ENCODE measurements at places on chromosomes 2 and 18.
A peak's percentile ranks its signal among the peaks of the same experiment; 100 is the strongest.

DNA sequence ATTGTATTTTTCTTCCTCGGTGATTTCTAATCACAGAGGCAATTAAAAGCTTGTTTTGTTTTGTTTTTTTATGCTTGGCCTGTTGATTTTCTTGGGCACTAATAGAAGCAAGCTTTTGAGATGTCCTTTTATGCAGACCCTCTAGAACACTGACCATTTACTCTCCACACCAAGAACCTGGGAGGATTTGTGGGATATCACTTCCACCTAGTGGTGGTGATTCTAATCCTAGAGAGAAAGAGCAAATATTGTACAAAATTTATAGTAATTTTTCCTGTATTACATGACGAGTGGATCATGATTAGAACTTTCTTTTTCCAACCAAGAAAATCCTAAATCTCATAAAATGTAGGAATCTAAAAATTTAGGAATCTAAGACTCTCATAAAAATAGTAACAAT lies 23.4 kb downstream of the NEMP2 start:
- peak; percentile 44 for DNase-seq

GRCh38 chr2:63692002-63692606 lies 103.3 kb downstream of the MDH1 start:
- DNase-seq: no peak

DNA sequence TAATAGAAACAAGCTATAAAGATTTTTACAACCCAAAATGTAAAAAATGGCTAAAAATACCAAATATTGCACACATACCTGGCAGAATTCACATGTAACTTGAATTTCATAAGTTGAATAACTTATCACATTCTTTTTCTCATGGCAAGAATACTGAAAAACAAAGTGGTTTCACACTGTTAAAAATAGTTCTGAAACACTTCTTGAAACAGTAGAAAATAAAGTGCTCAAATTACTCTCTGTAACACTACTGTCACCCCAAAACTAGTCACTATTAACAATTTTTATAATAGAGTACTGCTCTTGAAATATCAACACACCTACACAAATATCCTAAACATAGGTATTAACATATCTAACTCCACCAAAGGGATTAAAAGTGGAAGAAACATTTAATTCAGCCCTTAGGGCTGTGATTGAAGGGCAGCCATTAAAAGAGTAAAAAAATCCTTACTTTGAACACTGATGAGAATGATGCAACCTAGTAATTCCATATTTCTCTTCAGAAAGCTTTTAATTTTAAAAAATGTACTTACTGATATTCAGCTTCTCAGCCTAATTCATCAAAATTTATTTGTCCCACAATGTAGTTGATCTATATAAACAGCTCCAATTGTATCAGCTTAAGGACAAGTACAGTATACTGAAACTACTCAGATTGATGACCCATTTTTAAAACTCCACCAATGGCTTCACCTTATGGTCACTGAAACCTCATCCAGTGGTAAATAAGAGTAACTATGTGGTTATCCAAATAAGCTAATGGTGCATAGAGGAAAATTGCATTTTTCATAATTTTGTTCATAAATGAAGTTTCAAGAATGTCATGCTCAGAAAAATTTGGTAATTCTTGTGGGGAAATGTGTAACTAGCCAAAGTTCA lies 31.4 kb downstream of the ATF2 start:
- DNase-seq: no peak

- DNase-seq: no peak
These were observed 57.3 kb downstream of the CCDC74A start for GRCh38 chr2:131584940-131585339.

DNA sequence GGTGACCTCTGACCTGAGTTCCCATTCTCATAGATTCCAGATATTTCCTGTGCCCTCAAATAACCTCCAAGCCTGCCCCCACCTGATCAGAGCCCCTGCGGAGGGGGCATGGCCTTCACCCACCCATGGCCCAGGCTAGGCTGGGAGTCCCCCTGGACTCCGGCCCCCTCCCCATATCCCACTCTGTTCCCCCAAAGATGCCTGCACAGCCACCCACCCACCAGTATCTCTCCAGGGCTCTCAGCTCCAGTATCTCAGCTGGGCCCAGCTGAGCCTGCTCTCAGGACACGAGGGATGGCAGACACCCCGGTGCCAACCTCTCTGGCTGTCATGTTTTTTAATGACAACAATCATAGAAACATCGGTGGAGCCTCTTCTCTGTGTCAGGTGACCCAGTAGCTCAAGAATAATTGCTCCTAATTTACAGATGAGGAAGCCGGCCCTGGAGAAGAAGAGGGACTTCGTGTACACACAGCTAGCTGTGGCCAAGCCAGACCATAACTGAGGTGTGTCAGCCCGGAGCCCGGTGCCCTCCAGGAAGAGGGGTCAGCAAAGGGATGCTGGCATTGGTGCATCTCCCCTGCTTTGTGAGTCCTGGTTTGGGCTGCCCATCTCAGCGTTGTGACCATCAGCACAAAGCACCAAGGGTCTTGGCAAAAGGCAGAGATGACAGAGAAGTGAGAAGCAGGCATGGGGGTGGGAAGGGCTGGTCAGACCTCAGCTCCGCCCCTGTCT lies 84.4 kb downstream of the SDC1 start:
- no peak for DNase-seq

DNA sequence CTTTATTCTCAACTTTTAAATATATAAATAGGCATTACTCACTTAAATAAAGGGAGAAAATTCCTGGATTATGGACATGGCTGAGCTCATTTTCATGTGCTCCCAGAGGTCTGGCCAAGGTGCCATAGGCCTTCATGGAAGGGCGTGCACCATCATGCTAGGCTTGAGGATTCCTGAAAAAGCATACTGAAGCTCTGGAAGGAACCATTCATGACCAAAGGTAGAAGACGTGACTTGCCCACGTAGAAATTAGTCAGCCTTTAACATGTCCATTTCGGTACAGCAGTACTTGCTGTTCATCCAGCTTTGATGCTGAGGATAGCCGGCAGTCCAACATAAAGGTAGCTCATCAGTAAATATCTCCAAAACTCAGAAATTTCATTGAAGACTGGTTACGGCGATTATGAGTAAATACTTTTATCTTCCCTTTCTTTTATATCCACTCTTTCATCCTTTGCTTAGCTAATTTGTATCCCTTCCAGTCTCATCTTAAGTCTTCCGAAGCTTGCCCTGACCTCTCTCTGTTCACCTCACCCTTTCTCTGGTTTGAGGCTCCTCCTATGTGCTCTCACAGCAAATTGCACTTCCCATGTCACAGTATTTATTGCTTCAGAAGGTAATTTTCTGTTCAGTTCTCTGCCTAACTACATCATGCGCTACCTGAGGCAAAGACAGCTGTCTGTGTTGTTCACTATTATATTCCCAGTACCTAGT lies 32.3 kb upstream of the ASNSD1 start:
- no peak for DNase-seq

DNA sequence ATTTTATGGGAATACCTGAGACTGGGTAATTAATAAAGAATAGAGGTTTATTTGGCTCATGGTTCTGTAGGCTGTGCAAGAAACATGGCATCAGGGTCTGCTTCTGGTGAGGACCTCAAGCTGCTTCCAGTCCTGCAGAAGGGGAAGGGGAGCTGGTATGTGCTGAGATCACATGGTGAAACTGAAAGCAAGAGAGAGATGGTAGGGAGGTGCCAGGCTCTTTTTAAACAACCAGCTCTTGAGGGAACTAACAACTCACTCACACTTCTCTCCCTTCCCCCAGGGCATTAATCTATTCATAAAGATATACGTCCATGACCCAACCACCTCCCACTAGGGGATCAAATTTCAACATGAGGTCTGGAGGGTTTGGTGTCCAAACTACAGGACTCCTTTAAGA lies 40.1 kb downstream of the AGPS start:
- DNase-seq: no peak

DNA sequence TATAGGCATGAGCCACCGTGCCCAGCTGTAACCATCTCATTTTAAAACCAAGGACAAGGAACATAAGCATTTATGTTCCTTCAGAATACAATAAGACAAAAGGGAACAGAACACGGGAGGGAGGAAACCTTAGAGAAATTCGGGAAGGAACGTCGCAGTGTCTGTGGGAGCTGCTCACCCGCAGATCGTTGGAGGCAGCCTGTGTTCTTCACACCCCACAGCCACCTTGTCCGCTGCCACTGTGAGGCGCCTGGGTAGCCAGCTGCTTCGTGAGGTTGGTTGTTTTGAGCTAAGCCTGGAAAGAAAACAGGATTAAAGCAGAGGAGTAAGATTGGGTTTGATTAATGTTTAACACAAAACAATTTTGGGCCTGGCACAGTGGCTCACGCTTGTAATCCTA lies 250.0 kb downstream of the FHOD3 start:
- DNase-seq: no peak

DNA sequence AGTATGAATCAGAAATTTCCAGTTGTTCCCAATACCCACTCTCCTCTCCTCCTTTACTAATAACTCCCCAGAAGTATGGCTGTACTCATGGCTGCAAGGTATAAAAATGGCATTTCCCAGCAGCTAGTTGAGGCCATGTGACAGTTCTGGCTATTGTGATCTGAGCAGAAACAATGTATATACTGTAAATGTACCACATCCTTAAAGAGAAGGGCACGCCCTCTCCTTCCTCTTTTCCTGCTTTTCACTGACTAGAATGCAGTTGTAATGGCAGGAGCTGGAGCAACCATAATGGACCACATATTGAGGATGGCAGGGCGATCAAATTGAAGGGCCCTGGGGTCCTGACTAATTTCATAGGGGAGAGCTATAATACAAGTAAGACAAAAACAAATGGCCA lies 211.2 kb downstream of the TNS1 start:
- DNase-seq: no peak

DNA sequence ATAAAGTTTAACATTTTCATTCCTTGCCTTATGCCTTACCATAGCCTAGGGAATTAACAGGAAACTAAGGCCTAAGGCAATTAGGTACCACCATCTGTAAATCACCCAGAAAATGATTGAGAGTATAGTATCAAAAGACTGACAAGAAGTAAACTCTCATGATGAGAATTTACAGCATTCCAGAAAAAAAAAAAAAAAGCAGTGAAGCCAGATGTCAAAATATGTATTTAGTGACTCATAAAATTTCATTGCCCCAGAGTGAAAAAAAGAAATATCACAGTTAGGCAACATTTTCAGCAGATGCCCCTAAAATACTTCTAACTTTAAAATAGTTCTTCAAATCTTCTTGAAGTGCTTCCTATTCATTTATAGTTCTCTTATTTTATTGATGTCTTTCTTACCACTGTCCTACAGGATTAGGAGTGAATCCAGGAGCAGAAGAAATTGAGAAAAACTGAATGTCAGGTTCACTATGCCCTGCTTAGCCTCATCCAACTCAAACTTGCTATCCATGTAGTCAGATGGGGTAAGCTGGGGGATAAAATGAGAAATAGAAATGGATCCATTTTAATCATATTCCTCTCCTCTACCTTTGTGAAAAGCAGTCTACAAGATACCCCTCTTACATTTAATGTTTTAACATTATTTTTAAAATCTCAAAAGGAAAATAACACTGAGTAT lies 57.3 kb upstream of the TANK start:
- no peak for DNase-seq

GRCh38 chr18:5103286-5103685 lies 93.8 kb downstream of the AKAIN1 start:
- no peak for DNase-seq

DNA sequence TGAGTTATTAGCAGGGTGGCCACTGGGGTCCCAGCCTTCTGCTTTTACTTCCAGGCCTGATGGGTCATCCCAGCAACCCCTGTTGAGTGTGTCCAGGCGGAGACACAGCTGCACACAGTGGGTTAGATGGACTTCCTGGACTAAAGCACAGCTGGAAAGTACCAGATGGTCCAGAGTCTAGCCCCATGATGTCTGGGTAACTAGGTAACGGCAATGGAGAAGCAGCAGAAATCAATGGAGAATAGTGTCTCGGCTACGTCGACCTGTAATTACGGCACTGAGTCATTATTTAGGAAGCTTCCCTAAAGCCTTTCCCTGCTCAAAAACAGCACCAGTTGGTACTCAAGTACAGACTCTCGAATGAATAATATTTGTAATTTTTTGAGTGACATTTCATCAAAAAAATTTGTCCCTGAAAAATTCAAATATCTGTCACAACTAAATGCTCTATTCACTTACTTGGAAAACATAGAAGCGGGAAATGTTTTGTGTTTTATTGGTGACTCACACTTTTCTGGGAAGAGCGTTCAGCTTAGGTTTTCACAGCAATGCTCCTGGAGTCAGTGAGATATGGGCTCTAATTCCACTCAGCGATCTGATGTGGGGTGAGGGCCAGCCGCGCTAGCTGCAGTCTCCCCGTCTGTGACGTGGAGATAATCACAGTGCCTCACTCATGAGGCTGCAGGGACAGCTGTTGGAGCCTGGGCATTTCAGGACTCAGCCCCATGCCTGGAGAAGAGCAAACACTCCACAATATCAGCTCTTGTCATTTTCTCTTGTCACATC lies 16.2 kb upstream of the ARL4C start:
- no peak for DNase-seq

DNA sequence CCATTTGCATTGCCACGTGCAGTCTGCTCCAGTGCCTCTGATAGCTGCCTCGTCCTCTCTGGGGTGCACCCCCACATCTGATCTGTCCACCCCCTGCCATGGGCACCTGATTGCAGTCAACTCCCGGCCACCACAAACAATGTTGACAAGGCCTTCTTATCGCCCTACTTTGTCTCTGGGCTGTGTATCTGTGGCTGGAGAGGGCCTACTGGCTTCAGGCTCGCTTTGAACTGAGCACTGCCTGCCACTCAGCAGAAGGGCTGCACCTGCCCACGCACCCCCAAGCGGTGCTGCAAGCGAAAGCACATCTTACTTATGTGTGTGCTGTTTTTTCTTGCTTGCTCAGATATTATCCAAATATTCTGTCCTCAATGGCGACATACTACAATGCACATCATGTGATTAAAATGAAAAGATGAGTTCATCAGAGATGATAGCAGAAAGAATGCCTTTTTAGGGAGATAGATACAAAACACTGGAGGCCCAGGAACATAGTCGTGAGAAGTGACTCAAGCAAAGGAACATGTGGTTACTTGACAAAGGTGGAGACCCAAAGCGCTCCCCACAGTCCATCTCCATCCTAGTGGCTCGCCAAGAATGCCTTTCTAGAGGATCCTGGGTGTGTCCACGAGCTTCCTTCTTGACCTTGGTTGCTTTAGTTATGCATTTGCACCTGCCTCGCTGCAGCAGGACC lies 28.8 kb downstream of the FBLN7 start:
- no peak for DNase-seq

GRCh38 chr2:19261061-19261460 lies 97.4 kb downstream of the OSR1 start:
- DNase-seq: no peak

DNA sequence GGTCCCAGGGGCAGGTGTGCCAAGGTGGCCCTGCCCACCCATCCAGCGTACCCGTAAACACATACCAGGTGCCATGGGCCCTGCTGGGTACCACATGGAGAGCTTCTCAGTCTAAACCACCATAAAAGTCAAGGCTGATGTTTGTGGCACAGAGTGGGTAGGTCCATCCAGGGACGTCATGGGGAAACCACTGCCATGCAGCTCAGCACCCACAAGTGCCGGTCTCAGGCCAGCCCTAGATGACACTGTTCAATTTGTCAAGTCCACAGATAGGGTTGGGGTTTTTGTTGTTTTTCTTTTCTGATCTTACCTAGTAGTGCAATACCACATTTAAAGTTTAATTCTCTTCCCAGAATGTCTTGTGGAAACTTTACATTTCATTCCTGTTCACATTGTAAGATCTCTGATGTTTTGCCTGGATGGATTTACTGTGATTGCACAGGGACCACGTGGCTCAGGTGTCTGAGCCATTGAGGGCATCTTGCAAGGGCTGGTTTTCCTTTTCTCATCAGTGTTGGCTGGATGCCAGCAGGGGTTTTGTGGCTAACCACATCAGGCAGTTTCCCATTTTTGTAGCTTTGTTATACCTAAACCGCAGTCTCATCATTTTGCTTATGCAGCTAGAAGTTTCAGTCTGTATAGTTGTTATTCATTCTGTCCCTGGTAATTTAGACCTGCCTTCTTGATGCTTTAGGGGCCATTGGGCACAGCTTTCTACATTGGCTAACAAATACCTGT lies 64.7 kb downstream of the STK25 start:
- no peak for DNase-seq
